Stimulated activated CD8-positive, alpha-beta memory T cell treated with anti-CD3 and anti-CD28 coated beads, Interleukin-4, amount 100 ng/mL, for 1 hour (primary cell): ENCODE measurements at places on chromosomes 4 and X.

GRCh38 chr4:184624972-184625554 lies 24.2 kb downstream of the CASP3 start:
- DNase-seq, result no peak

- DNase-seq, result no peak
Measured at GRCh38 chrX:115630204-115630603, 69.2 kb downstream of the PLS3 start.

DNA sequence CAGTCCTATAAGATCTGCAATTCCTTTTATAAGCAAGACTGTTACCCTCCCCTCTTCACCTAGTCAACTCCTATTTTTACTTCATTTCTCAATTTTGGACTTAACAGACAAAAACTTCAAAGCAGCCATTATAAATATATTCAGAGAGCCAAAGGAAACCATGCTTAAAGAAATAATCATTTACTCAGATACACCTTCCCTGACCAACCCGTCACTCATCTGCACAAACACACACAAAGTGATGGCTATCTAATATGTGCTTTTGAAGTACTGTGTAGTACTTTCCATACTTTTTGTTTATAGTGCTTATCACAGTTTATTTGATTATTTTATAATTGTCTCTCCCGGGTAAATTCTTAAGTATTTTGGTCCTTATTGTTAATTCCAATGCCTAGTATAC lies 117.2 kb downstream of the TBC1D19 start:
- DNase-seq, result no peak

DNA sequence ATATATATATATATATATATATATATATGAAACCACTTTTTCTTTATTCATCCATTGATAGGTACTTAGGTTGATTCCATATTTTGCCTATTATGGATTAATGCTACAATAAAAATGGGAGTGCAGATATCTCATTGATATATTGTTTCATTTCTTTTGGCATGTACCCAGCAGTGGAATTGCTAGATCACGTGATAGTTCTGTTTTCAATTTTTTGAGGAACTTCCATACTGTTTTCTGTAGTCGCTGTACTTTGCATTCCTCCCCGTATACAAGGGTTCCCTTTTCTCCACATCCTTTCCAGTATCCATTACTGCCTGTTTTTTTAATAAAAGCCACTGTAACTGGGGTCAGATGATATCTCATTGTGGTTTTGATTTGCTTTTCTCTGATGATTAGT lies 124.6 kb downstream of the GABRB1 start:
- no peak for DNase-seq

GRCh38 chrX:150421816-150422215 lies 58.7 kb downstream of the MAMLD1 start:
- DNase-seq, result no peak

GRCh38 chr4:8643441-8643840 lies 50.9 kb downstream of the CPZ start:
- DNase-seq, result no peak
